ENCODE measurements at places on chromosomes 6 and 20.

GRCh38 chr20:38873050-38873581 is 53.1 kb upstream of the FAM83D start:
- no peak for DNase-seq

- DNase-seq: no peak
These were observed 42.8 kb upstream of the STMND1 start for GRCh38 chr6:17059022-17059421.

DNA sequence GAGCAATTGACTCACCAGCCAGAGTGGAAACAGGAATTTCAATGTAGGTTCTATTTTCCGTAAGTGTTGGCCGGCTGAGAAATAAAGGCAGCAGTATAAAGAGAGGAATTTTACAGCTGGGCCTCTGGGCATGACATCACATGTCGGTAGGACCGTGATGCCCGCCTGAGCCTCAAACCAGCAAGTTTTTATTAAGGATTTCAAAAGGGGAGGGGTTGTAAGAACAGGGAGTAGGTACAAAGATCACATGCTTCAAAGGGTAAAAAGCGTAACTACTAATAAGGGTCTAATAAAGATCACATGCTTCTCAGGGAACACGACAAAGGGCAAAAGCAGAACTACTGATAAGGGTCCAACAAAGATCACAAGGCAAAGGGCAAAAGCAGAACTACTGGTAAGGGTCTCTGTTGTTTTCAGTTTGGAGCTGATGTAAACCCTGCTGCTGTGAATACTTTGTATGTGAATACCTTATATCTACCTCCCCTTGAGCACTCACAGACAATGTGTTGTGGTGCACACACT is 9.0 kb upstream of the TULP4 start:
- no peak for DNase-seq

GRCh38 chr20:48944663-48945297 is 23.3 kb downstream of the ARFGEF2 start:
- DNase-seq: no peak

- no peak for DNase-seq
These were observed 2.4 kb downstream of the MTCL3 start for GRCh38 chr6:127516662-127517273.

DNA sequence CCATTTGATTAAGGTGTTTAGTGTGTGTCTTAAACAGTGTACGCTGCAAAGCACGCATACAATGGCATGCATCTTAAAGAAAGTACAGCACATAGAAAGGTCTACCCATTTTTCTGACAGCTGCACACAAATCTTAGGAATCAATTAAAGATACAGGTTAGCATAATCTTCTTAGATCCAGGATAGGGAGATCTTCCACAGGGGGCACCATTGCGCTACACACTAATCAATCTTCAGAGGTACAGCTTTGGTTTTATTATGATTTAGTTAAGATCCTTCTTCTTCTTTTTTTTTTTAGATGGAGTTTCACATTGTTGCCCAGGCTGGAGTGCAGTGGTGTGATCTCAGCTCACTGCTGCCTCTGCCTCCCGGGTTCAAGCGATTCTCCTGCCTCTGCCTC is 63.7 kb upstream of the BEND3 start:
- no peak for DNase-seq

GRCh38 chr6:5531853-5532375 is 270.6 kb downstream of the FARS2 start:
- no peak for DNase-seq

DNA sequence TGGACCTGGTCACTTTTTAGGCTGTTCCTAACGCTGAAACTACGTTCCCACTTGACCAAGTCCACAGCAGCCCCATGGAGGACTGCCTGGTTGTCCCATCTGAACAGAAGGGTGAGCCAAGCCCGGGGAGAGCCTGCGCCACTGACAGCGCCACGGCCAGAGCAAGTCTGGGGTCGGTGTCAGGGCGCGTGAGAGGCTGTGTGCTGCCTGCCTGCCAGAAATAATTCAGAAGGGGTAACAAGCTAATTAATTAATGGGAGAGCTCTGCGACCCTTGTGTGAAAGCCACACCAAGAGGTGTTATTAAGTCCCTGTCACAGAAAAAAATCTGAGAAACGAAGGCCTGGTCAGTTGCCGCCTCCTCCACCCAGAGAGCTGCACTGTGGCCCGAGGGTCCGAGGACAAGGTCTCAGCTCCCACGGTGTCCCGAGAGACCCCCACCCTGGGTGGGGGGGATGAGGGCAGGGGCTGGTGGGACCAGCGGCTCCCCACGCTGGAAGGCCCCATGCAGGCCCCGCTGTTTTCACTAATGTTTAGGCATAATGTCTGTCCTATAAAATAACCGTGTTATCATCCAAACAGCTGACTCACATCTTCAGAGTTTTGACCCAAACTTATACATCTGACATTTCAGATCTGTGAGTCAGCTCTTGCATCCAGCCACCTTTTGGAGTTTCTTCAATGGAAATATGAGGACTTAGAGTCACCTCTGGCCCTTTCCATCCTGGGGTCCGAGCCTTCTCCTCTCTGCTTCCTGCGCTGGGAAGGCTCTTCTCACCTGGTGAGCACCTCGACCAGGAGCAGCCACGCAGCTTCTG is 58.5 kb downstream of the DLL1 start:
- DNase-seq: no peak

GRCh38 chr6:170459451-170459850 is 93.7 kb downstream of the PSMB1 start:
- DNase-seq: no peak

DNA sequence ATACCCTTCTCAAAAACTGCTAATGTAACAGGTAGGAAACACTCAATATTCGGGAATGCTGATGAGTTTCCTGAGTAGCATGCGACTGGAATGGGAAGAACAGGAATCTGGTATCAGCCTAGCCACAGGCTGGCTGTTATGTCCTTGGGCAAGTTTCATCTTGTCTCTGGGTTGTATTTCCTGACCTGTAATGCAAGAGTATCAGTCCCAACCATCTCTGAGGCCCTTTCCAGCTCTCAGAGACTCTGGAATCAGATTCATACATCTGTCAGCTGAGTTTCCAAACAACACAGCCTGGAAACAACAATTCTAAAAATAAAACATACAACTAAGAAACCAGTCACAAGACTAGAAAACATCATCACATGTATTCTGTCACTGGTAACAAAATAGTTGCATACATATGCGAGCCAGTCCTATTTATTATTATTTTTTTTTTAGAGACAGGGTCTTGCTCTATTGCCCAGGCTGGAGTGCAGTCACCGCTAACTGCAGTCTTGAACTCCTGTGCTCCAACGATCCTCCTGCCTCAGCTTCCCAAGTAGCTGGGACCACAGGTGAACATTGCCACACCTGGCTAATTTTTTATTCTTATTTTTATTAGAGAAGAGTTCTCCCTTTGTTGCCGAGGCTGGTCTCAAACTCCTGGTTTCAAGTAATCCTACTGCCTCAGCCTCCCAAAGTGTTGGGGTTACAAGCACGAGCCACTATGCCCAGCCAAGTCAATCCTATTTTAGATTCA is 16.7 kb upstream of the TFAP2A start:
- no peak for DNase-seq

DNA sequence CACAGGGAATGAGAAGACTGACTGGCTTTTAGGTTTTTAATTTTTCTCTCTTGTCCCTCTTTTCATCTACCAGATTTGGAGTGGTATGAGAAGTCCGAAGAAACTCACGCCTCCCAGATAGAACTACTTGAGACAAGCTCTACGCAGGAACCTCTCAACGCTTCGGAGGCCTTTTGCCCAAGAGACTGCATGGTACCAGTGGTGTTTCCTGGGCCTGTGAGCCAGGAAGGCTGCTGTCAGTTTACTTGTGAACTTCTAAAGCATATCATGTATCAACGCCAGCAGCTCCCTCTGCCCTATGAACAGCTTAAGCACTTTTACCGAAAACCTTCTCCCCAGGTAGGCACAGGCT is 644 bp downstream of the MAD2L1BP start:
- DNase-seq: no peak

GRCh38 chr20:34915131-34915530 is 38.7 kb downstream of the ACSS2 start:
- DNase-seq: no peak

GRCh38 chr6:54217018-54217417 is 91.2 kb upstream of the TINAG start:
- DNase-seq: no peak

- no peak for DNase-seq
These were observed 184.3 kb downstream of the JARID2 start for GRCh38 chr6:15430186-15430585.

DNA sequence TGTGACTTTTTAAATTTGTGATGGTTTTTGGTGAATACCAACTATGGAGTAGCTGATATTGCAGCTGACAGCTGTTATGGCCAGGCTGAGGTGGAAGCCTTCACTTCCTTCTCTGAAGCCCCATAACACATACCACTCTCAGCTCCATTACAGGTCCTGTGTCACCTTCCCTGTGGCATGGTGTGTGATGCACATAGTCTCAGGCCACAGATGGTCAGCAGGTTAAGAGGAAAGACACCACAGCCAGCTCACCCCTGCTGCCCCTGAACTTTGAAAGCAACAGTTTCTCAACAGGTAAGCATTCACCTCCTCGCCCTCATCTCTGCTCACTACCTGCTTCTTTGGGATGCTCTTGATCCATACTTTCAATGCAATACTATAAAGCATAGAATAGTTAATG is 7.7 kb downstream of the TXNDC5 start:
- no peak for DNase-seq

DNA sequence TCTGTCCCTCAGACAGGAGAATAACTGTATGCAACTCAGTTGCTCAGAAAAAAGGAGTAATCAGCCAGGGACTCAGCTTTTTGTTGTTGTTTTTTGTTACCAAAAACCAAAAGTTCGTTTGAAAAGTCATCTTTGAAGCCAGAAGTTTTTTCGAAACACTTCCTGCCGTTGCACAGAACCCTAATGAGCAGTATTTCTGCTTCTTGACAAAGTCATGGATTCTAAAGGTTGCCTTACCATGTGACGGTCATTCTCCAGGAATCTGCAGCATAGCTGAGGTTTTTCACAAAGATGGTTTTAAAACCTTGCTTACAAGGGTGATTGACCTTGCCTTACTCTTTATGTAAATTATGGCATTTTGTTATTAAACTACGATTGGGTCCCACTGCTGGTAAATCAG is 1.9 kb downstream of the RAB32 start:
- no peak for DNase-seq

- no peak for DNase-seq
These were observed 61.5 kb upstream of the RIPOR2 start for GRCh38 chr6:24997231-24997630.

GRCh38 chr6:2632976-2633584 is 117.6 kb downstream of the MYLK4 start:
- no peak for DNase-seq

GRCh38 chr6:157107915-157108651 is 215.2 kb downstream of the TMEM242 start:
- DNase-seq: no peak

GRCh38 chr20:36754656-36755222 is 8.8 kb upstream of the NDRG3 start:
- DNase-seq: no peak

GRCh38 chr6:35359744-35360348 is 17.5 kb downstream of the PPARD start:
- DNase-seq: no peak

- DNase-seq: no peak
These were observed 35.0 kb upstream of the TRAM2 start for GRCh38 chr6:52611833-52612232.

GRCh38 chr6:138692978-138693909 is 80.3 kb upstream of the CCDC28A start:
- DNase-seq: peak; percentile 55

DNA sequence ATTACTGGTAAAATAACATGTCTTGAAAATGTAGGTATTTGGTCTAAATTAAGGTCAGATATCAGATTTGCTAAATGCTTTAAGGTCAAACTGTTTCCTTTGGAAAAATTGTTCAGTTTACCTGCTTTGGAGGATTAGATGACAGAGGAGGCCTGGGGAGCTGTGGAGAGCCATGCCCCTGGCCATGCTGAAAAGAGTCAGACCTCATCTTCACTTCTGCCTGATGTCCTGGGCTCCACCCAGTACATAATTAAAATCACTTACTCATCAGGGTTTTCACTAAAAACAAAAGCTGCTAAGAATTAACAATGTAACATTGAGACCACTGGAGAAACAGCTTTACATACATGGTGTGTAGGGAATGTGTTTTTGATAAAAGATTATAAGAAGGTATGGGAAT is 60.8 kb upstream of the UNC93A start:
- DNase-seq: no peak

GRCh38 chr6:137341681-137342195 is 122.6 kb upstream of the IFNGR1 start:
- DNase-seq: no peak

DNA sequence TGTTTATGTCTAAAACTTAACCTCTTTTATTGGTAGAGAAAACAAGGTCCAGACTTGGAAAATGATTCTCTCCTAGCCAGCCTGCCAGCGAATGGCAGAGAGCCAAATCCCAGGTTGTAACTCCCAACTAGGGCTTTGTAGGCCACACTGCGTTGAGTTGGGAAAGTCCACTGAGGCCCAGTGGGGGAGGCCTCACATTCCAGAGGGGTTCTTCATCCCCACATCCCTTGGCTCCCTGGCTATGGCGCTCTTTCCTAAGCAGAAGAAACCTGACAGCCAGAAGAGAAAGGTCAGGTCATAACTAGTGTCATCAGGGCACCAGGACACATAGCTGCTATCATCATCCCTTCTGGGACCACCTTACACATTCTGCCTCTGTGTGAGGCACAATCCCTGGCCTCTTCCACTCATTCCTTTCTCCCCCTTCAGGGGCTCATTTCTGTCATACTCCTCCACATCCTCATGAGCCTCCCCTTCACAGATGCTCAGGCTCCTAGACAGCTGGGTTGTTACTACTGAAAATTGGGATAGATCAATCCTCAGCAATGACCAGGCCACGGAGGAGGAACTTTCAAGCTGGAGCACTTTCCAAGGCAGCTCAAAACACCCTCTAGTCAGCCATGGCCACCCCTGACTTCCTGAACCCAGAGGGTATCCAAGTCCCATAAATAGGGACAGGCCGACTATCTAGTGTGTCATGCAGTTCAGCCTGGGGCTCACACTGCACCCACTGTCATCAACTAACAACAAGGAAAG is 48.6 kb downstream of the TCP11 start:
- DNase-seq: no peak

DNA sequence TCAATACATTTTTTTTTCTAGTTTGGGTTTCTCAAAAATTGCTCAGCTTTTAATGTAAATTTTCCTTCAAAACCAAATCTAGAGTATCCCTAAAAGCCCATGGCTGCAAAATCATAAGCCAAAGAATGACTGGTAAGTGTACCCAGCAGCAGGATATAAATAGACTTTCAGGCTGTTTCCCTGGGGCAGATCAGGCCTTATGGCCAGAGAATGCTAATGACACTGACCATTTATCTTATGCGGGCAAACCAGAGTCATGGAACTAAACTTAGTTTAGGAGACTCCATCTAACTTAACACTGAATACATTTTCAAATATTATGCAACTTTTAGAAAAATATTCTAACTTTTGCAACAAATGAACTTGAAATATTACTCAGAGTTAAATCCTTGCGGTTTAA is 7.4 kb downstream of the OSER1 start:
- no peak for DNase-seq

GRCh38 chr6:130409418-130410100 is 43.7 kb downstream of the TMEM200A start:
- DNase-seq: no peak

GRCh38 chr6:41790045-41790444 is 2.6 kb downstream of the TOMM6 start:
- DNase-seq: no peak

GRCh38 chr20:32441638-32442037 is 83.5 kb downstream of the ASXL1 start:
- no peak for DNase-seq

- DNase-seq: no peak
These were observed 3.5 kb downstream of the HLA-B start for GRCh38 chr6:31353384-31353945.
